ENCODE measurements at places on chromosomes 4 and X. TPM values are rescaled to one million over a fixed set of nuclear protein-coding genes. Genes with fewer than 3 reads are reported as not detected.

- no peak overlapping the region for H3K4me3 ChIP-seq
- H3K27ac ChIP-seq = no peak overlapping the region
- H3K4me1 ChIP-seq = no peaks in the 10 kb centered on the region
- DNase-seq = peak; percentile 17
- no peaks in the 10 kb centered on the region for H3K36me3 ChIP-seq
Observed at GRCh38 chrX:96576368-96576767, 108.3 kb upstream of the DIAPH2 start.

DNA sequence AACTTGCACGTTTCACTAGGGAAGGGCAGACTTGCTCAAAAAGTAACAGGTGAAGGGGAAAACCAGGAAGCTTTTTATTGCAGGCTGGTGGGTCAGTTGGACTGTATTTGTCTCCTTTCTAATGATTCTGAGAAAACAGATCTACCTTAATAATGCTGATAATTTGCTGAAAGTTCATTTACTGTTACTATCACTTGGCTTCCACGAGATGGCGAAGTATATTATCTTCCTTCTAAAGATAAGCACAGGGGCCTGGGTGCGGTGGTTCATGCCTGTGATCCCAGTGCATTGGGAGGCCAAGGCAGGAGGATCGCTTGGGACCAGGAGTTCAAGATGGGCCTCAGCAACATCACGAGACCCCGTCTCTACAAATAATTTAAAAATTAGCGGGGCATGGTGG is 16.4 kb downstream of the CCKAR start:
- H3K27me3 ChIP-seq = no peaks in the 10 kb centered on the region
- H3K4me3 ChIP-seq = no peak overlapping the region
- no peak overlapping the region for H3K27ac ChIP-seq
- no peaks in the 10 kb centered on the region for H3K36me3 ChIP-seq

GRCh38 chr4:176939445-176939844 is 146.7 kb upstream of the VEGFC start:
- H3K4me3 ChIP-seq = no peak overlapping the region
- no peaks in the 10 kb centered on the region for H3K36me3 ChIP-seq
- H3K4me1 ChIP-seq = peaks cover 4% of the 10 kb centered on the region

Gene PRICKLE3
- 4.6 TPM for total RNA-seq

Gene ARL9
- total RNA-seq = 0.83 TPM

Gene EDNRA
- total RNA-seq = 0.77 TPM

Gene ZC4H2
- 4.5 TPM for total RNA-seq

Data from fibroblast of lung (primary cell).